ENCODE measurements at places on chromosomes 6 and 20. TPM values are rescaled to one million over a fixed set of nuclear protein-coding genes. Genes with fewer than 3 reads are reported as not detected.
A peak's percentile ranks its signal among the peaks of the same experiment; 100 is the strongest.

- H3K4me3 ChIP-seq: no peak overlapping the region
- no peak overlapping the region for H3K27ac ChIP-seq
- peaks cover 9% of the 10 kb centered on the region for H3K4me1 ChIP-seq
- DNase-seq: no peak
- no peaks in the 10 kb centered on the region for H3K36me3 ChIP-seq
Observed at GRCh38 chr6:107319906-107320530, 139.3 kb downstream of the PDSS2 start.

DNA sequence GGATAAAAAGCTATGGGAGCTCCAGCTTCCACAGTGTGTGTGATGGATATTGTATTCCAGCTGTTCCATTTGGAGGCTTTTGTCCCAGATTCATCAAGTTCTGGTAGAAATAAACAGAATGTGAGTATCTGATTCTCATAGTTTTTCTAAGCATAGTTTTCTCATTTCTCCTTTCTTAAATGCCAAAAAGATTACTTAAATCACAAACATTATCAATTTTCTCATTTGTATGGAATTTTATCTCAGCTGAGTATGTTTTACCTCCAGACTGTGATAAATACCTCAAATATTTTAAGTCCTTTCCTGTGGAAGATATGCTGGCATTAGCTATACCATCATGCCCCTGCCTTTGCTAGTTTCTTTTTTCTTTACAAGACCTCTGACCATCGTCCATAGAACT lies 767.3 kb downstream of the TFAP2A start:
- H3K4me1 ChIP-seq: no peaks in the 10 kb centered on the region
- no peak for DNase-seq
- H3K4me3 ChIP-seq: no peak overlapping the region

- peak; percentile 84 for DNase-seq
- H3K27ac ChIP-seq: peak overlapping the region; percentile 98
- H3K27me3 ChIP-seq: no peaks in the 10 kb centered on the region
- peaks cover 12% of the 10 kb centered on the region for H3K36me3 ChIP-seq
- H3K4me1 ChIP-seq: peaks cover 30% of the 10 kb centered on the region
Observed at GRCh38 chr20:45933266-45934045, 1.0 kb upstream of the PCIF1 start.

- no peaks in the 10 kb centered on the region for H3K27me3 ChIP-seq
- H3K27ac ChIP-seq: no peak overlapping the region
- no peak overlapping the region for H3K4me3 ChIP-seq
- DNase-seq: no peak
- peaks cover 24% of the 10 kb centered on the region for H3K36me3 ChIP-seq
Observed at GRCh38 chr20:56423211-56423610, 11.2 kb downstream of the CASS4 start.

- H3K4me1 ChIP-seq: no peaks in the 10 kb centered on the region
- H3K4me3 ChIP-seq: no peak overlapping the region
Observed at GRCh38 chr20:60957621-60958020, 294.4 kb upstream of the CDH4 start.

DNA sequence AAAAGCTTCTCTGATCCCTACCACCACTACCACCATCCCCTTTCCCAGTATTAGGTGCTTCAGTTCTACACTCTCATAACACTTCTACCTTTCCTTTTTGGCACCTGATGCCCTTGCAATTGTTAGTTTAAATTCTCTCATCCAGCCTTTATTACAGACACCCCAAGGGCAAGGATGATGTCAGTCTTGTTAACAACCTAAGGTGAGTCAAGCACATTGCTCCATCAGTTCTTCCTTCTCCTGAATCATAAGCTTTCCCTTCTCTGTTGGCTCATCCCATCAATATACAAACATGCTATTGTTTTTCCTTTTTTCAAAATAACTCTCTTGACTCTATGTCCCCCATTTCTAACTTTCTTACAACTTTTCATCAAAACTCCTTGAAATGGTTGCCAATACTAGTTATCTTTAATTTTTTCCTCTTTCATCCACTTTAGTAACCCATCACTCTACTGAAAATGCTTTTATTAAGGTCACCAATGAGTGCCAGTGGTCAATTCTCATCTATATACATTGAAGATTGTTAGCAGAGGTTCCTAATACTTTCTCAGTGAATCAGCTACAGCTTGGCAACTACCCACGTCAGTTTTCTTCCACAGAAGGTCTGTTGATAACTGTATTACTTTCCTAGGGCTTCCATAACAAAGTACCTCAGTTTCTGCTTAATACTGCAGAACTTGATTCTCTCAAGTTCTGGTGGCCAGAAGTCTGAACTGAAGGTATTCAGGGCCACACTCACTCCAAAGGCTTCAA lies 97.1 kb upstream of the FLRT3 start:
- H3K4me3 ChIP-seq: no peak overlapping the region
- no peak for DNase-seq
- no peaks in the 10 kb centered on the region for H3K27me3 ChIP-seq
- H3K27ac ChIP-seq: no peak overlapping the region
- no peaks in the 10 kb centered on the region for H3K4me1 ChIP-seq

- H3K4me3 ChIP-seq: no peak overlapping the region
- H3K27me3 ChIP-seq: no peaks in the 10 kb centered on the region
- no peak for DNase-seq
- H3K4me1 ChIP-seq: no peaks in the 10 kb centered on the region
- H3K36me3 ChIP-seq: peaks cover 2% of the 10 kb centered on the region
Observed at GRCh38 chr6:135395136-135395535, 102.4 kb downstream of the AHI1 start.

DNA sequence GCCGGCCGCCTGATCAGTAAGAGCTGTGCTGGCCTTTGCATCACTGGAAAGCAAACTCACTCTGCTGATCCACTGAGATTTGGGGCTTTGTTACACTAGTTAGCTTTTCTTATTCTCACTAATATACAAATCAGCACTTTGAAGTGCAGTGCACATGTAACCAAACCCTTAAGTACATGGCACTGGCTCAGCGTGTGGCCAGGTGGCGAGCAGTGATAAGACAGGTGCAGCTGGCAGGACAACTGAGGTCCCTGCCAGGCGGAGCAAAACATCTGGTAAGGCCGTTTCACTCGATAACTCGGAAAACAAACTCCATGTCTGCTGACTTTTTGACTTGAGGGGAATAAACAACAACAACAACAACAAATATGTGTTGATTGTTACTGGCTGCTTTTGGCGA lies 11.0 kb downstream of the GFRA4 start:
- peaks cover 11% of the 10 kb centered on the region for H3K27me3 ChIP-seq
- H3K27ac ChIP-seq: no peak overlapping the region
- peaks cover 1% of the 10 kb centered on the region for H3K36me3 ChIP-seq
- no peak overlapping the region for H3K4me3 ChIP-seq
- H3K4me1 ChIP-seq: peaks cover 16% of the 10 kb centered on the region
- DNase-seq: no peak

- no peaks in the 10 kb centered on the region for H3K36me3 ChIP-seq
- no peak overlapping the region for H3K27ac ChIP-seq
- H3K4me3 ChIP-seq: no peak overlapping the region
- H3K4me1 ChIP-seq: peaks cover 8% of the 10 kb centered on the region
- peaks cover 41% of the 10 kb centered on the region for H3K27me3 ChIP-seq
- DNase-seq: no peak
Observed at GRCh38 chr20:33275215-33275614, 7.8 kb upstream of the BPIFB1 start.

- peaks cover 17% of the 10 kb centered on the region for H3K27me3 ChIP-seq
- no peak for DNase-seq
- H3K4me3 ChIP-seq: no peak overlapping the region
- no peaks in the 10 kb centered on the region for H3K36me3 ChIP-seq
- no peaks in the 10 kb centered on the region for H3K4me1 ChIP-seq
- H3K27ac ChIP-seq: no peak overlapping the region
Observed at GRCh38 chr6:53758496-53758895, 36.3 kb upstream of the LRRC1 start.

DNA sequence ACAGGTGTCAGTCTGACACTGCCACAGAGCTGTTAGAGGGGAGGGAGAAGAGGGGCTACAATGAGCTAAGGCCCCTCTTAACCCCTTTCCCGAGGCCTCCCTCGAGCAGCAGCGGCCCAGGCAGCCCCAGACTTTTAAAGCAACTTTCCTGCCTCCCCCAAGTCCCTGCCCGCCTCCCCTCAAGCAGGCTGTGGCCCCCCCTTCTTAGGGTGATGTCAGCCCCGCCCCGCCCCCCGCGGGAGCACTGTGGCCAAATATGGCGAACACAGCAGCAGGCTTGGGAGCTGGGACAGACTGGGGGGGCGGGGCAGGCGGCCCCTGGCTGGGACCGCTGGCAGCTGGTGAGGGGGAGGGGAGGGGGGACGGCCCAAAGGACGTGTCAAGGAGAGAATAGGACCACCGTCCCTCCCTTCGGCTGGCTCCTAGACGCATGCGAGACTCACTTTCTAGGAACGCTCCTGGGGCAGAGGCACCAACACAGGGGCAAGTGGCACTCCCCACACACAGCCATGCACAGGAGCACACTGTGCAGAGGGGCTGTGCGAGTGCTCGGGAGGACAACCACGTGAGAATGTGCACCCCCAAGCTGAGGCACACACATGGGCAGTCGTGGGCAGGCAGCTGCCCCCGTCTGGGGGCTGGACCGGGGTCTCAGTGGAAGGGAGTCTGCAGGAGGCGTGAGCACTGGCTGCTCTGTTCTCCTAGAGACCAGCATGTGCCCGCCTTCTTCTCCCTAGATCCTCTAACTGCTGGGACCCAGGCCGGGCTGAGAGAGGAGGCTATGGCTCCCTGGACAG lies 6.7 kb downstream of the TEAD3 start:
- peaks cover 3% of the 10 kb centered on the region for H3K27me3 ChIP-seq
- H3K4me1 ChIP-seq: peaks cover 14% of the 10 kb centered on the region
- DNase-seq: no peak
- H3K36me3 ChIP-seq: no peaks in the 10 kb centered on the region
- no peak overlapping the region for H3K27ac ChIP-seq

GRCh38 chr6:3359973-3360726 lies 96.7 kb downstream of the SLC22A23 start:
- H3K27ac ChIP-seq: no peak overlapping the region
- no peaks in the 10 kb centered on the region for H3K36me3 ChIP-seq
- H3K27me3 ChIP-seq: peaks cover 26% of the 10 kb centered on the region
- peaks cover 10% of the 10 kb centered on the region for H3K4me1 ChIP-seq
- H3K4me3 ChIP-seq: no peak overlapping the region
- DNase-seq: no peak

DNA sequence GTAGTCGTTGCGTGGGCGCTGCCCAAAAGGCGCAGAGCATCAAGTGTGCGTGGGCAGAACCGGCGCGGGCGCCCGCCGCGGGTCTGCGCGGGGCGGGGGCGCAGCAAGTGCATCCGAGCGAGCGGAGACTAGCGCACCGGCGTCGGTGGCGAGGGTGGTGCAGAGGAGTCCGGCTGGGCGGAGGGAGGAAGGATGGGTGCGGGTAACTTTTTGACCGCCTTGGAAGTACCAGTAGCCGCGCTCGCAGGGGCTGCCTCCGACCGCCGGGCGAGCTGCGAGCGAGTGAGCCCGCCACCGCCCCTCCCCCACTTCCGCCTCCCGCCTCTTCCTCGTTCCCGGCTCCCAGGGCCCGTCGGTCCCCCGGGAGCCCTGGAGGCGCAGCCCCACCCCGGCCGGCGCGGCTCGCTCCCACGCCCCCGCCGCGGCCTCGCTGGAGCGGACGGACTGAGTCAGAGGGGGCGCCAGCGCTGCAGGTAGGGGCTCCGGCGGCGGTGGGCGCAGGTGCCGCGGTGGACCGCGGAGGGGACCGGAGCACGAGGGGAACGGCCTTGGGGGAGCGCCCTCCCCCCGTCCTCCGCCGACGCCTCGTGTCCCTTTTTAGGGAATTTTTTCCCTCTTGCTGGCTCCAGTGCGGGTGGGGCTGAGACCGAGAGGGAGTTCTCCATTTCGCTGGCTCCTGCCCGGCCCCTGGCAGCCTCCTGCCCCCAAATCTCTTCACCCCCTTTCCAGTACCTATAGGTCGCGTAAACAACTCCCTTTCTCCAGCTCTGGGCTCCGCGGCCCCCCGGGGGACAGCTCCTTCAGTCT lies 1.6 kb upstream of the DBNDD2 start:
- peak overlapping the region; percentile 70 for H3K4me3 ChIP-seq
- peak; percentile 58 for DNase-seq
- H3K27me3 ChIP-seq: peaks cover 23% of the 10 kb centered on the region
- H3K4me1 ChIP-seq: peaks cover 7% of the 10 kb centered on the region

GRCh38 chr6:63675138-63675537 lies 39.5 kb downstream of the PHF3 start:
- no peak overlapping the region for H3K4me3 ChIP-seq
- H3K27ac ChIP-seq: no peak overlapping the region
- no peaks in the 10 kb centered on the region for H3K4me1 ChIP-seq
- no peaks in the 10 kb centered on the region for H3K27me3 ChIP-seq

- H3K4me3 ChIP-seq: no peak overlapping the region
- peaks cover 50% of the 10 kb centered on the region for H3K4me1 ChIP-seq
- DNase-seq: no peak
- H3K36me3 ChIP-seq: peaks cover 11% of the 10 kb centered on the region
- H3K27ac ChIP-seq: no peak overlapping the region
- H3K27me3 ChIP-seq: no peaks in the 10 kb centered on the region
Observed at GRCh38 chr6:106124437-106125430, 38.6 kb downstream of the PRDM1 start.

DNA sequence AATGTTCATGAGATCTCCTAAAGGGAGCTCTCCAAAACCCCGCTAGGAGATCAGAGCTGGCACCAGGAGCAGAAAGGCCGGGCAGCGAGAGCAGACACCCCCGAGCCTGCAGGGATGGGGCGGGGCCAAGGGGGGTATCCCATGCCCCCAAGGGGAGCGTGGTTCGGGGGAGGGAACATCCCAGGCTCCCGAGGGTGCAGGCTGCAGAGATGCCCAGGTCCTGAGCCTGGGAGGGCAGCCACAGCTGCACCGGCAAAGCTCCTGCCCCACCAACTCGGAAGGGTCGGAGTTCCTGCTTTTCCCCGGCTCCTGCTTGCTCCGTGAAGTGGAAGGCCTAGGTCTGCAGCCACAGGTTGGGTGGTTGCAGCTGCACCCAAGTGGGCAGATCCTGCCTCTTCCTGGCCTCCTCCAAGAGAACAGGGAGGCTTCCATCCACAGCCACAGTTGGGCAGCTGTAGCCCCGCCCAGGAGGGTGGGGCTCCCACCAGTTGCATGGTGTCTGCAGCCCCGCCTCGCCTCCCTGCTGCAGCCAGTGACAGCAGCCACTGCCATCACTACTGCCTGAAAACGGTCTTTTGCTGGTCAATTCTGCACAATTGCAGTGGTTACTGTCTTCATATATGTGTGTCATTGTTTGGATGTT lies 13.4 kb upstream of the GMNN start:
- no peaks in the 10 kb centered on the region for H3K36me3 ChIP-seq
- DNase-seq: no peak
- no peaks in the 10 kb centered on the region for H3K27me3 ChIP-seq
- no peak overlapping the region for H3K4me3 ChIP-seq
- no peak overlapping the region for H3K27ac ChIP-seq

GRCh38 chr20:38084425-38084951 lies 50.9 kb downstream of the RPRD1B start:
- H3K27ac ChIP-seq: no peak overlapping the region
- DNase-seq: no peak
- no peaks in the 10 kb centered on the region for H3K4me1 ChIP-seq
- H3K27me3 ChIP-seq: no peaks in the 10 kb centered on the region

GLP1R gene
- not detected for total RNA-seq

PRSS35 gene
- total RNA-seq: not detected

NHLRC1 gene
- not detected for total RNA-seq

BCAS1 gene
- total RNA-seq: not detected

MMP24 gene
- not detected for total RNA-seq

RRAGD gene
- total RNA-seq: 5.7 TPM

VGLL2 gene
- not detected for total RNA-seq
